ENCODE measurements at places on chromosomes 3 and 15. TPM values are rescaled to one million over a fixed set of nuclear protein-coding genes. Genes with fewer than 3 reads are reported as not detected.

- H3K27ac ChIP-seq = no peak overlapping the region
- H3K4me3 ChIP-seq = no peak overlapping the region
- no peaks in the 10 kb centered on the region for H3K27me3 ChIP-seq
- no peak for DNase-seq
- H3K4me1 ChIP-seq = no peaks in the 10 kb centered on the region
These were observed 7.3 kb upstream of the TRNT1 start for GRCh38 chr3:3119393-3119851.

- DNase-seq = peak; percentile 28
- H3K27me3 ChIP-seq = no peaks in the 10 kb centered on the region
- no peak overlapping the region for H3K27ac ChIP-seq
- peaks cover 7% of the 10 kb centered on the region for H3K4me1 ChIP-seq
These were observed 4.3 kb upstream of the NPTN start for GRCh38 chr15:73637527-73637926.

DNA sequence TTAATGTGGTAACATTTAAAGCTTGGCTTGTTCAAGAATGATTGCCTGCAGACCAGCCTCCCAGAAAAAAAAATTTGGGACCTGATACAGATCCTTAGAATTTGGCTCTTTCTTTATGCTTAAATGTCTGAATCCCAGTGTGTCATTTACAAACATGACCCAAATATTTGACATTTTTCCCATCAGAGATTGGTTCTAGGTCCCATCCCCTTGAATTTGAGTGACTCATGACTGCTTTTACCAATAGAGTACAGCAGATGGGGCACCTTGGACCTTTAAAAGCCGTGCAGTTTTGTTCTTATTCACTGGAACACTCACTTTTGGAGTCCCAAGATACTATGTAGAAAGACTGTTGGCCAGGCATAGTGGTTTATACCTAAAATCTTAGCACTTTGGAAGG is 231.6 kb downstream of the ZIC1 start:
- no peaks in the 10 kb centered on the region for H3K27me3 ChIP-seq
- no peak overlapping the region for H3K27ac ChIP-seq
- H3K4me3 ChIP-seq = no peak overlapping the region
- no peaks in the 10 kb centered on the region for H3K4me1 ChIP-seq

DNA sequence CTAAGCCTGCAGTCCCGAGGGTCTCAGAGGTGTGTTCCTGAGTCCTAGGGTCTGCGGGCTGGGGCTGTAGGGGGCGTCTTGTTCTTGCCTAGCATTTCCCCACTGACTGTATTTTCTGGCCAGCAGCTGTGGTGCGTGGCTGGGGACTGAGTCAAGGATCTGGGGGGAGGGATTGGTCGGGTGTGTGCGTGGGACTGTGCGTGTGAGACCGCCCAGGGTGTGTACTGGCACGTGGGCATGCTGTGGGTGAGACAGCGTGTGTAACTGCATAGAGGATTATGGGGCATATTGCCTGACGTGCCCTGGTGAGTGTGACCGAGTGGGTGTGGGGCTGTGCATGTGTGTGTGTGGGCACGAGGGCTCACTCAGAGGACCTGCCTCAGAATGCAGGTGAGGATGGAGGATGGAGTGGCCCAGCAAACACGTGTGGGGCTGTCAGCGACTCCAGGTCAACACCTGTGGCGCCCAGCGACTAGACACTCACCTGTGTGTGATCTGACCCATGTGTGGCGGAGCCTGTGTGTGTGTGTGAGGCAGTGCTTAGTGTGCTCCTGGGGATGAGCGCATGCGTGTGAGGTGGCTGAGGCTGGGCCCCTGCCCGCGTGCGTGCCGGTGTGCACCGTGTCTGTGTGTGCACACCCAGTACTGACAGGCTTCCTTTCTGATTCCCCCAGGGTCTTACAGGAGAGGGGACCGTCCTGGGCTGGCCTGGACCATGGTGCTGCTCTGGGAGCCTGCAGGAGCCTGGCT is 20.9 kb downstream of the FBLN2 start:
- H3K27me3 ChIP-seq = peaks cover 2% of the 10 kb centered on the region
- H3K27ac ChIP-seq = no peak overlapping the region
- DNase-seq = no peak

DNA sequence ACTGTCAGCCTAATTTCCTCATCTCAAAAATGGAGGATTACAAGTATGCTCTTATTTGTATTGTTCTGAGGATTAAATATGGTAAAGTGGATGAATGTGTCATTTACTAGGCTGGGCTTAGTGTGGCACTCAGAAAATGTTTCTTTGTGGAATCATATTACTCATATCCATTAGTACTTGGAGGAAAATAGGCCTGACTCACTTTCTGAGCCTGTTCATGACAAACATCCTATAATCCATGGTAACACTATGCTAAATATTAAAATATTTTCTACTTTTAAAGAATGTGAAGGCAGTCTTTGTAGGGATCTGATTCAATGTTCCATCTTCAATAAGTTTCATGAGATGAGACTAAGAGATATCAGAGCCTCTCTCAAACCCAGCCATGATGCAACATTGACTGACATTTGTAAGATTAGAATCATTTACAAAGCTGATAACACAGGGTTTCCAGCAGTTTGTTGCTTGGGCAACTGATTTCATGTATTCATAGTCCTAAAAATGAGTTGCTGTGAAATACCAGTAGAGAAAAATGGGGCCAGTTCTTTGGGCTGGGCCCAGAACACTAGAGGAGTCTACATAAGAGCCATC is 1048.5 kb downstream of the NTRK3 start:
- no peaks in the 10 kb centered on the region for H3K4me1 ChIP-seq
- DNase-seq = no peak
- no peak overlapping the region for H3K4me3 ChIP-seq
- H3K36me3 ChIP-seq = no peaks in the 10 kb centered on the region

DNA sequence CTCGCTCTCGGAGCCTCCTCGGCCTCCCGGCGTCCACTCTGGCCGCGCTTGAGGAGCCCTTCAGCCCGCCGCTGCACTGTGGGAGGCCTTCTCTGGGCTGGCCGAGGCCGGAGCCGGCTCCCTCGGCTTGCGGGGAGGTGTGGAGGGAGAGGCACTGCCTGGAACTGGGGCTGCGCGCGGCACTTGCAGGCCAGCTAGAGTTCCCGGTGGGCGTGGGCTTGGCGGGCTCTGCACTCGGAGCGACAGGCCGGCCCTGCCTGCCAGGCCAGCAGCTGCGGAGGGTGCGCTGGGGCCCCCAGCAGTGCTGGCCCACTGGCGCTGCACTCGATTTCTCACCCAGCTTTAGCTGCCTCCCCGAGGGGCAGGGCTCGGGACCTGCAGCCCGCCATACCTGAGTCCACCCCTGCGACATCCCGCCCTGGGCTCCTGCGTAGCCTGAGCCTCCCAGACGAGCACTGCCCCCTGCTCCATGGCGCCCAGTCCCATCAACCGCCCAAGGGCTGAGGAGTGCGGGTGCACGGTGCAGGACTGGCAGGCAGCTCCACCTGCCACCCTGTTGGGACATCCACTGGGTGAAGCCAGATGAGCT is 765.0 kb downstream of the IGSF11 start:
- H3K4me1 ChIP-seq = no peaks in the 10 kb centered on the region
- H3K36me3 ChIP-seq = no peaks in the 10 kb centered on the region
- H3K27ac ChIP-seq = no peak overlapping the region
- H3K4me3 ChIP-seq = no peak overlapping the region

The DZIP1L gene
- total RNA-seq = 12.8 TPM

DNA sequence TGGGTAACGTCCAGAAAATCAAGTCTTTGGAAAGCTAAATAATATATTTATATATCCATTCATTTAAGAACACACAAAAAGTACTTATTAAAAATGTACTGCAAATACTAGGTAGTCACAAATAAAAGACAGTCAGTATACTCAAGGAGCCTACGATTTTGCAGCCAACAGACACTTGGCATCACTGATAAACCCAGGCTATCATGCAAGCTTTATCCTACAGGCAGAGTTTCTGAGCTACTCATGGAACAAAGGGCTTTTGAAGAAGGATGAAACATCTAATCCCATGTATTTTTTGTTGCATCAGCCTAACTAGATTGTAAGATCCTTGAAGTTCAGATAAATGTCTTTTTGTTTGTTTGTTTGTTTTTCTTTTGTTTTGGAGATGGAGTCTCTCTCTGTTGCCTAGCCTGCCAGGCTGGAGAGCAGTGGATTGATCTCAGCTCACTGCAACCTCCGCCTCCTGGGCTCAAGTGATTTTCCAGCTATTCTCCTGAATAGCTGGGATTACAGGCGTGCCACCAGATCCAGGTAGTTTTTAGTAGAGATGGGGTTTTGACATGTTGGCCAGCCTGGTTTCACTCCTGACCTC is 319.4 kb upstream of the MDFIC2 start:
- H3K4me3 ChIP-seq = no peak overlapping the region
- H3K36me3 ChIP-seq = no peaks in the 10 kb centered on the region
- H3K27me3 ChIP-seq = no peaks in the 10 kb centered on the region
- H3K4me1 ChIP-seq = no peaks in the 10 kb centered on the region

- H3K4me3 ChIP-seq = no peak overlapping the region
- H3K27ac ChIP-seq = no peak overlapping the region
- H3K4me1 ChIP-seq = no peaks in the 10 kb centered on the region
- DNase-seq = no peak
These were observed 922.9 kb downstream of the SI start for GRCh38 chr3:164155400-164155799.

DNA sequence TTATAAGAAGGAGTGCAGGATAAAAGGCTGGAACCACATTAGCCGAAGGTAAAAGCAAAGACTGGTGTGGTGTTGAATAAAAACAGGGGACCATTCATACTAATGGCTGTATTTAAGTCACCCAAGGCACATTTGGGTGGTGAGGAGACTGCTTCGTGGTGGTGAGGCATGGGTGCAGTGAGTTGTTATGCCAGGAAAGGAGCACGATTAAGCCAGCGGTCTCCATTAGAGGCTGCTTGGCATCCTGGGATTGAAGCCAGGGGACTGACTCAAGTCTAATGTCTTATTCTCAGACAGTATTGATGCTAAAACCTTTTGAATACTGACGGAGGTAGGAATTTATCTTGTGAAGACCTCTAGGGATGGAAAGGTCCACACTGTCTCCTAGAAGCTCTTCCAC is 21.9 kb downstream of the FEM1B start:
- no peaks in the 10 kb centered on the region for H3K27me3 ChIP-seq
- peaks cover 6% of the 10 kb centered on the region for H3K36me3 ChIP-seq
- no peak overlapping the region for H3K4me3 ChIP-seq
- H3K4me1 ChIP-seq = peaks cover 6% of the 10 kb centered on the region
- peak overlapping the region; percentile 66 for H3K27ac ChIP-seq

The CTDSPL gene
- 30.5 TPM for total RNA-seq

DNA sequence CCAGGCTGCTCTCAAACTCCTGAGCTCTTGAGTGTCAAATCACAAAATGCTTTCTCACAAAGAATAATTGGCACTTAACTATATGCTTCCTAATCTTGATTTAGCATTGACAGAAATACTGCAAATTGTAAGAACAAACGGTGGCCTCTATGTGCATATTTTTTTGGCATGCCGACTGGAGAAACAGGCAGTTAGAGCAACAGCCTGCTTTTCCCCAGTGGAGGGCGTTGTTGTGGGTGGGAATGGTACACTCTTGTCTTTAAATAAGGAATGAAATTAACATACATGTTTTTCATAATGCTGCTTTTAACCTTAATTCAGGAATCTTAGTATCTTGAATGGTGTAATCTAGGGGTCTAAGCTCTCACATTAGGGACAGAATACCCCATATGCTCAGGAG is 31.1 kb upstream of the SV2B start:
- no peak overlapping the region for H3K27ac ChIP-seq
- no peak overlapping the region for H3K4me3 ChIP-seq
- no peaks in the 10 kb centered on the region for H3K36me3 ChIP-seq
- peaks cover 2% of the 10 kb centered on the region for H3K27me3 ChIP-seq
- no peaks in the 10 kb centered on the region for H3K4me1 ChIP-seq
- no peak for DNase-seq

GRCh38 chr3:43468133-43468532 is 153.7 kb downstream of the ANO10 start:
- no peaks in the 10 kb centered on the region for H3K27me3 ChIP-seq
- no peaks in the 10 kb centered on the region for H3K4me1 ChIP-seq
- no peak overlapping the region for H3K27ac ChIP-seq
- no peaks in the 10 kb centered on the region for H3K36me3 ChIP-seq

The MYZAP gene
- 2.9 TPM for total RNA-seq

DNA sequence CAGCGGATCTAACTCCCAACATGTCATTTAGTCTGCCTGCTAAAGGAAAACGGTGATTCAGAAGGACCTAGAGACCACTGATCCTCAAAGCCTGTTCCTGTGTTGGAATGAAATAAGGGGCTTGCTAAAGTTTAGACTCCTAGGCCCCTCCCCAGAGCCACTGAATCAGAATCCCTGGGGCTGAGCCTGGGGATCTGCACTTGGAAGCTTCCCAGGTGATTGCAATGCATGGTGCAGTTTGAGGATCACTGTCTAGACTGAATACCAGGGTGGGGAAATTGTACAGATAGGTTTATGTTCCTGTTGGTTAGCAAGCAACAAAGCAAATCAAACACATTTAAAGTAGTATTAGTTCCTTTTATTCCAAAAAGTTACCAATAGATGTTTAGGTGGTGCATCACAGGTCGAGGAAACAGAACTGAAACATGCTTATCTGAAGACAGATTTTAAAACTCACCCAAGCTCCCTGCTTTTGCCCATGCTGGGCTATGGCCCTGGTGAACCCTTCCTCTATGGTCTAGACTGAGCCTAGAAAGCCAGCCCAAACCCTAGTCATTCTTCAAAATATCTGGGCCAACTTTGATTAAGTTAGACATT is 29.6 kb upstream of the SPTBN5 start:
- H3K27ac ChIP-seq = no peak overlapping the region
- H3K4me3 ChIP-seq = no peak overlapping the region
- peaks cover 15% of the 10 kb centered on the region for H3K36me3 ChIP-seq
- no peak for DNase-seq
- no peaks in the 10 kb centered on the region for H3K27me3 ChIP-seq

DNA sequence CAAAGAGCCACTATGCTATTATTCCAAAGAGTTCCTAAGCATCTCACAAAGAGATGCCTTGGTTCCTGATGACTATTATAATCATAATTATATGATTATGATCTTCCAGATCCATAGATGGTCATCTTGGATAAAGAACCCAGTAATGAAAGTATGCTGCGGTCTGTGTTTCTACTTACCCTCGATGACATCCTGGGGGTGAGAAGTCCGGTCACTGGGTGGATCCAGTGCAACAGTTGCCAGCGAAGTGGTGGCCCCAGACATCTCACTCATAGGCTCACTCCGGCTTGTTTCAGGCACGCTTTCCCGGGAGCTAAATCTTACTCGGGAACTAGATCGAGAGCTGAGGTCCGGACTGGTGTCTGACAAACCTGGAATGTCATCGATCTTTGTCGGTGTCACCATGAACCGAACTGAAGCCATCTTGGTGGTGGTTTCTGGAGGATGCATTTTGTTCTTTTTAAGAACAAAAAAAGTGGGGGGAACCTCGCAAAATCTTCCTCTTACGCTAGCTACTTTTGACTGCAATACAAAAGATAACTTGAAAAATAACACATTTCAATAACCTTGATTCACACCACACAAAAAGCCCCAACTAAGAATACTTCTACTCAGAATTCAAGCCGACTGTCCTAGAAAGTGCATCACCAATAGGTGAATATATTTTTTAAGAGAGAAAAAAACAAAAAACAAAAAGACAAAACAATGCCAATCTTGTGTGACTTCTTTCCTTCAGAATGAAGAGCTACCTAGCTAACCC is 1.2 kb downstream of the SLC12A6 start:
- peaks cover 6% of the 10 kb centered on the region for H3K4me1 ChIP-seq
- DNase-seq = no peak
- no peak overlapping the region for H3K27ac ChIP-seq
- no peaks in the 10 kb centered on the region for H3K27me3 ChIP-seq
- peak overlapping the region; percentile 91 for H3K4me3 ChIP-seq
